Stimulated activated CD8-positive, alpha-beta memory T cell treated with anti-CD3 and anti-CD28 coated beads, Interleukin-4, amount 100 ng/mL, for 1 hour (primary cell): ENCODE measurements at places on chromosomes 1 and 21.

- no peak for DNase-seq
Observed at GRCh38 chr1:145711213-145711651, 4.1 kb upstream of the PDZK1 start.

- DNase-seq = no peak
Observed at GRCh38 chr1:235995511-235995910, 69.4 kb downstream of the NID1 start.

GRCh38 chr1:161781995-161782394, 15.9 kb downstream of the ATF6 start:
- DNase-seq = no peak

DNA sequence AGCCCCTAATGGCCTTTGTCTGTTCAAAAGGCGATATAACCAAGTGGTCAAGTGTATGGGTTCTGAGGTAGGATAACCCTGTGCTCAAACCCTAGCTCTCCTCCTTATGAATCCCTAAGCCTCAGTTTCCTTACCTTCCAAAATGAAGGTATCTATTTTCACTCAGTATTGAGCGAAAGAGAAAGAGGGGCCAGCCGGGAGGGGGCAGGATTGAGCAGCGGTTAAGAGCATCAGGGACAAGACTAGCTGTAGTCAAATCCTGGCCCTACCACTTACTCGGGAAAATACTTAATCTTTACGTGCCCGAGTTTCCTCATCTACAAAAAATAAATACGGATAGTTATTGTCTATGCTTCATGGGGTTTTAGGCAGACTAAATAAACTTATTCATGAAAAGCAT, 25.7 kb downstream of the LY9 start:
- DNase-seq = no peak

- no peak for DNase-seq
Observed at GRCh38 chr1:72062584-72062983, 219.8 kb downstream of the NEGR1 start.

DNA sequence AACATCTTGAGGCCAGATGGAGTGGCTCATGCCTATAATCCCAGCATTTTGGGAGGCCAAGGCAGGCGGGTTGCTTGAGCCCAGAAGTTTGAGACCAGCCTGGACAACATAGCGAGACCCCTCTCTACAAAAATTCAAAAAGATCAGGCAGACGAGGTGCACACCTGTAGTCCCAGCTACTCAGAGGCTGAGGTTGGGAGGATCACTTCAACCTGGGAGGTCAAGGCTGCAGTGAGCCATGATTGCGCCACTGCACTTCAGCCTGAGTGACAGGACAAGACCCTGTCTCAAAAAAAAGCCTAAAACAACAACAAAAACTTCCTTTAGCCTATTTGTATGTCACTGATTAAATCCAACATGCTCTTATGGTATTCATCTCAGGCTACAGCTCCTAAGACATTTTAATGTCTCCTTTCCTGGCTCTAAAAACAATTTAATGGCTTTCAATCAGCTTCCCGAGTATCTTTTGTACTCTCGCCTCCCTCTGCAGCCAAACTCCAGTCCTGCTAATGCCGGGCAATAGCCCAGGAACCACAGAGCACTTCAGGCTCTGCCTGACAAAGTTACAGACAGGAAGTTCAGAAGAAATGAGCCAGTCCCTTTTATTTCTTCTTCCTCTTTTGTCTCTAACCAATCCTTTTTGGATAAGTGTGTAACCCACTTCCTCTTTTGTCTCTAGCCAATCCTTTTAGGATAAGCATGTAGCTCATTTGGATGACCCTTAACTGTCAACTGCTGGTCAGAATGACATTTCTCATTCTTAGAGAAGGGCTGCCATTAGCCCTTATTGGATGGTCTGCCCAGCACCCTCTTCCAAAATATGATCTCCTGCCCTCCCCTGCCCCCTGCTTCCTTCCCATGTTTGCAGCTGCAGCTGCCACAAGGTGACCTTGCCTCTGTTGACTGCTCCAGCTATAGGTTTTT, 6.6 kb upstream of the DOP1B start:
- no peak for DNase-seq

DNA sequence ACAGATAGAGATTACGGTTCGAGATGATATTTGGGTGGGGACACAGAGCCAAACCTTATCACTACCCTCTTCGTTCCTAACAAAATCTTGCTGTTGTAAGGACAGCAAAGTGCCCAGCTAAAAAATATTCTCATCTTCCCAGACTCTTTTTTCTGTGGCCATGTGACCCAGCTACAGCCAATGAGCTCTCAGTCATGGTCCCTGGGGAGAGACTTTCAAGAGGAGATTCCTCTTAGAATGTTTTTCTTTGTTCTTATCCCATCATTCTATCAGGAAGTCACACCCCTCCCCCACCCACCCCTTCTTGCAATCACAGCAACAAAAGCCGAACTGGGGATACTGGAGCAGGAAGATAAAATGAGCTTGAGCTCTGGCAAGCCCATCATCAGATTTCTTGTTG, 247.1 kb downstream of the CHRM3 start:
- DNase-seq = no peak

GRCh38 chr1:13888351-13888986, 188.5 kb downstream of the PRDM2 start:
- DNase-seq = no peak

GRCh38 chr1:15125101-15125745, 28.3 kb upstream of the TMEM51 start:
- DNase-seq = no peak

- no peak for DNase-seq
Observed at GRCh38 chr21:22892028-22892427, 1893.8 kb downstream of the NCAM2 start.

GRCh38 chr1:172914501-172915144, 136.1 kb downstream of the TNFSF18 start:
- no peak for DNase-seq

- DNase-seq = no peak
Observed at GRCh38 chr1:181312946-181313345, 170.4 kb upstream of the CACNA1E start.

DNA sequence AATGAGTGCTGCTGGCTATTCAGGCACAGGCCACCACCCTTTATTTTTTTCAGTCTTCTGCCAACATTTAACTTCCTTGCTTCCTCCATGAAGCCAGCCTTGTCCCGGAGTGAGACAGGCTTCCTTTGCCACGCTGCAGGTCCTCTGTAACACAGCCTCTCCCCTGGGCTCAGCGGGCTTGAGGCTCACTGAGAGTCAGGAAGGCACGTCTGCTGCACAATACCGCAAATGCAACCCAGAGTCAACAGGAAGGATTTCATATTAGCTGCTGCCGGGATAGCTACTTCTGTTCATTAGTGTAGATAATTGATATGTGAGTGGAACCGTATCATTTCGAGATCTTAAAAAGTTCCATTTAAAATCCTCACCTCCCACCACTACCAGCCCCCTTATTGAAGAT, 22.5 kb downstream of the MYOG start:
- no peak for DNase-seq

DNA sequence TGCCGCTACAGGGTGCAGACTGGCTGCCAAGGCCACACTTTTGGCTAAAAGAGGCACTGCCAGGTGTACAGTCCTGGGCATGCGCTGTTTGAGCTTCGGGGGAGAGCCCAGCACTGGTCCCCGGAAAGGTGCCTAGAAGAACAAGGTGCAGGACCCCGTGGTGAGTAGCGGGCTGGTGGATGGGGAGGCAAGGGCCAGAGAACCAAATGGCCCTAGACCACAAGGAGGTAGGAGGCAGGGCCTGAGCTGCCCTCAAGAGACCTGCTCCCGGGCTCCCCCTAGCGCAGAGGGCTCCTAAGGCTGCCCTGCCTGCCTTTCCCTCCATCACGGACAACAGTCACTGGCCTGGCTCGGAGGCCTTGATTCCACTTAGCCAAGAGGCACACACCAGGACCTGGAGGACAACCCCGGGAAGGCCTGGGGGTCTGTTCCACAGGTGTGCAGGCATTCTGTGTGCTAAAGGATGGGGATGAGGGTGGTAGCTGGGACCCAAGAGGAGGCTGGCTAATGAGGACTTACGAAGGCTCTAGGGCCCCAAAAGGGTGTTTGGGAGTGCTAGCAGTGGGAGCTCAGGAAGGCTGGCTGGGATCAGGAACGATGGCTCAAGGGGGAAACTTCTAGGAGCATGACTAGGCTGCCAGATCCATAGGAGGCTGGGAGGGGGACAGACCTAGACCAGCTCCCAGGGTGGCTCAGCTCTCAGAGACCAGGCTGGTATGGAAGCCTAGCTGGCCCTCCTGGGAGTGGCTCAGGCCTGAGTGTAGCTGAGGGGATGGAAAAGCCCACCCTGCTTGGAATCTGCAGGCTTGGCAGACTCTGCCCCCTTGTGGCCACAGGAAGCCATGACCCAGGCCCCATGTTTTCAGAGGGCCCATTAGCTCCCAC, 742 bp downstream of the ARTN start:
- DNase-seq = peak; percentile 27

DNA sequence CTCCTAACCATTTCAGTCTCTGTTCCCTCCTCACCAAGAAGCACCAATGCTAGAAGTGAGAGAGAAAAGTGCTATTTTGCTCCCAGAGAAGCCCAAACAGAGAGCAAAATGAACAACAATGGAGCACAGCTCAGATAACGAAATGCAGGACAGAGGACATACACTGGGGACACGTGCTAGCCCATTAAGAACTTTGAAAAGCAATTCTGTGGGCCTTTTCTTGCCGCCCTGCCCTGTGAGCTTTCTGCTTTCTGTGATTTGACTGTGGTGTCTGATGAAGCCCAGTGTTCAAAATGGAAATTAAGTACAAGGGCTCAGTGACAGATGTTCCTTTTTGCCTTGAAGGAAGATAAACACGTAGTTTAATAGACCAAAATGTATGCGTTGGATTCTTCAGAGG, 130.8 kb downstream of the S1PR1 start:
- DNase-seq = no peak

DNA sequence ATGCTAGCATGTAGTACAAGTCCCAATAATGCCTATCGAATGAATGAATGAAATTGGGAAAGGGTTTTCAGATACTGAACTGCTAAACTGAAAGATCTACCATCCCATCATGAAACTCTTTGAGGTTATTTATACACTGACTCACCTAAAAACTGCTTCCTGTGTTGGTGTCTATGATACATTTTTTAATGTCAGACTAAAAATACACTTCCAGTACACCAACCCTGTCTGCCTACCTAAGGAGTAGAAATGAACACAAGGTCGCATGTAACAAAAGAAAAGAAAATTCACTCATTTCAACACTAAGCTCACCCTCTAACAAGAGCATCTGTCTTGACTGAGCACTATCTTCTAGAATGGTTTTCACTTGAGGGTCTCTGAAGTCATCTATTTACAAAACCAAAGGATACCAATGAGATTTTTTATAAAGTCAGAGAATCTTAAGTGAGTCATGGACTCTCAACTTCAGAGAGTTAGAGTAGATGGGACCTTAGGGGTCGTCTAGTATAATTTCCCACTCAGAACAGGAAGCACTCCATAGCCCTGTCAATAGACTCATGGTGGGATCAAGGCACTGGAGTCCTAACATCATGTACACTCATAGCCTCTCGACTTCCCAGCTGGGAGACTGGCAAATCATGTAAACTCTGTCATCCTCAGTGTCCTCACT, 53.4 kb downstream of the WLS start:
- no peak for DNase-seq

GRCh38 chr1:227543283-227544066, 19.9 kb upstream of the ZNF678 start:
- DNase-seq = no peak

DNA sequence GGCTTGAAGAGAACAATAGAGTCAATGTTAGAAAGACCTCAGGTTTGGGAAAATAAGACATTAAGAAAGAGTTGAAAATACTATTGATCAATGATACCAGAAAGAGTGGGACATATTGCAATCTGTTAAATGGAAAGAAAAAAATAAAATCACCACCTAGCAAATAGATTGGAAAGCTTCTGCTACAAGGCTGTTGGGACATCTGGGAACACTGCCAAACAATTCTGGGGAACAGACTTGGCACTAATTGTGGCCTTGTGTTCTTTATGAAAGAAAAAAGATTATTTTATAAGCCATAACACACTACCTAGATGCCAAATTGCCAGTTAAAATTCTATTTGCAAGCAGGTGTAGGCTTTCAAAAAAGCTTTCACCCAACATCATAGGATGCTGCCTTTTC, 137.8 kb downstream of the TSEN15 start:
- no peak for DNase-seq

DNA sequence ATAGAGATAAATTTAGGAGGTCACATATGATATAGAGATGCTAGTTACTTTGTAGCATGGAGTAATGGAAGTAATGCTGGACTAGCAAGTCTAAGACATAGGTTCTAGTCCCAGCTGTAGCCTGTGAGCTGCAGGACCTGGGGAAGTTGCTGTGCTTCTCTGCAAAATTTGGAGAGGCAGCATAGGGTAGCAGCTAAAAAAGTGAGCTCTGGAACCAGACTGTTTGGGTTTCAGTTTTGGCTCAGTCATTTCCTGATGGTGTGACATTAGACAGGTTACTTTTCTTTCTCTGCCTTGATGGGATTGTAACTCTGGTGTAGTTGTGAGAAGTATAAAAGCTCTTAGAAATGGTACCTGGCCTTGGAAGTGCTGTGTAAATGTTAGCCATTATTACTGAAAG, 3.3 kb downstream of the METTL13 start:
- DNase-seq = no peak

GRCh38 chr21:19340954-19341353, 937.4 kb upstream of the TMPRSS15 start:
- DNase-seq = no peak

DNA sequence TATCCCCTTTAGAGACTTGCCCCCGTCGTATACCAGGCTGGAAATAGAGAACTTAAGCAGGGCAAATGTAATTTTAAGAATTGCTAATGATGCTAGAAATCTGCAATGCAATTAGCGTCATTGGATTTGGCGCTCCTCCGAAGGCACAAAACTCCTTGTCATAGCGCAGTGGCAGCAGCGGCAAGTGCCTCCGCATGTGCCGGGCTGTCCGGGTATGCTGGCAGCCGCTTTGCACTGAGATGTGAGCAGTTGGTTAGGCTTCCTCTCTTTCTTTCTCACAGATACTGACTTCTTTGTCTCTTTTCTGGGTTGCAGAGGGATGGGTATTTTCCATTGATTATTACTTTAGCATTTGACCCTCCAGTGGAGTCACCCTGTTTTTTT, 193.4 kb upstream of the LMO4 start:
- no peak for DNase-seq

DNA sequence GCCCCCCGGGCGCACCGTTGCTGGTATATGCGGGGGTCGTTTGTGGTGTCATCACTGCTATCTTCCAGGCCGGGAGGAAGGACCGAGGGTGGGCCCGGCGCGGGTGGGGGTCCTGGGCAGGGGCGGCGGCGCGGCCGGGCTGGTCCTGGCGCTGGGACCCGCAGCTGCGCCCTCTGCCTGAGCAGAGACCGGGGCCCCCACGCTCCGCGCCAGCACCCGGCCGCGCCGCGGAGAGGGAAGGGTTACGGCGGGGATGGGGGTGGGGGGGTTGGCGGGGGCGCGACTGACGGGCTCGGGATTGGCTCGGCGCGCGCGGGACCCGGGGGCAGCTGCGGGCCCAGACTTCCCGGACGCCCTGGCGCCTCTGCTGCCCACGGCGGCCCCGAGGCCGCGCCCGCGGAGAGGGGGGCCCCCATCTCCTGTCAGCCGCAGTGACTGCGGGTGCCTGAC, 13.8 kb upstream of the SAMD11 start:
- DNase-seq = no peak

GRCh38 chr1:116478621-116479020, 92.2 kb downstream of the CD58 start:
- DNase-seq = no peak
